ENCODE measurements at places on chromosomes 6 and 20.

GRCh38 chr6:33344701-33345697 is 27.5 kb upstream of the ZBTB22 start:
- DNase-seq: peak; percentile 72

- DNase-seq: no peak
These were observed 66.2 kb upstream of the PHACTR2 start for GRCh38 chr6:143611580-143611979.

DNA sequence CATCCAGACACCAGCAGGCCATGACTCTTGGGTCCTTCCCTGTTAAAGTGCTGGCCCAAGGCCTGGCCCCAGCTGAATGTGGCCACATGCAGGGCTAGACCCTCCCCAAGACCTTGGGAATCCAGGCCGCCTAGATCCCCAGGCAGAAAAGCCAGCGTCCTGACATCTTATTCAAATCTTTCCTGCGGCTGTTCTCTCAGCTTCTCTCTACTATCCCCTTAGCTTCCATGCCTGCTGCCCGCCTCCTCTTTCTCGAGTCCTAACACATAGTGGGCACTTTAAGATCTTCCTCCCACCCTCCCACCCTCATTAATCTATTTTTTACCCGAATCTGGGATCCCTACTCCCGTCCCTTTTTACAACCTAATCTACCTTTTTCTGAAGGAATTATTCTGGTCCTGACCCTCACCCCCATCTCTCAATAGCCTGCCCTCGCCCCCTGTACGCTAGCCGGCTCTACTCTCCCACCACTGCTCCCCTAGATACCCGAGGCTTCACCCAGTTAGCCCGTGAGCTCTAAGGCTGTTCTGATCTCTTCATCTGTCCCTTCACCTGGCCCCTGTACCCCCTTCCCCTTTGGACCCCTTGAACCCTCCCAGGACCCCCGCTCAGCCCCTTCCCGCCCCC is at the start of gene CCHCR1:
Gene CCHCR1 (minus strand): TSS at position 290 of the 627 bp plus-strand sequence. CDS start 202 bp downstream, at position 88.
- DNase-seq: no peak

- DNase-seq: no peak
These were observed 55.5 kb downstream of the PDE7B start for GRCh38 chr6:135906972-135907465.

GRCh38 chr20:48017509-48017908 is 232.2 kb upstream of the SULF2 start:
- no peak for DNase-seq

- no peak for DNase-seq
These were observed 128.2 kb upstream of the ADGRB3 start for GRCh38 chr6:68506911-68507310.

- DNase-seq: no peak
These were observed 406.2 kb upstream of the AGPAT4 start for GRCh38 chr6:161679980-161680538.

GRCh38 chr20:35436177-35436573 is 1.9 kb downstream of the GDF5 start:
- no peak for DNase-seq

DNA sequence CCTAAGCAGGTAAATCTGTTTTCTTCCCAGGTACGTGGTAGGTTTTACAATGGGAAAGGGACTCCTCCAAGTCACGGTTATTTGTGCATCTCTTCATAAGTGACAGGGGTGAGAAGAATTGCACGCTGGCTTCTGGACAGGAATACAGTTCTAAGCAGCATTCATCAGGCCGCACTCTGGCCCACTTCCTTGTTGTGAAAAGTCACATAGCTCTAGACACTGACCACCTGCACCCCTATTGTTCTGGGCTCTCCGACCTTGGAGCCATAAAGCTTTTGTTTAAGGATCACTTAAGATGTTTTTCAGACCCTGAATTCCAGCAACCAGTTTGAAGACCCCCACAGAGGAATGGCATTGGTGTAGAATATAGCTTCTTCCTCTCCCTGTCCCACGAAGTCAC is 31.4 kb downstream of the RAMACL start:
- no peak for DNase-seq

- DNase-seq: no peak
These were observed 20.5 kb downstream of the UBE2V1 start for GRCh38 chr20:50092436-50092835.

- DNase-seq: no peak
These were observed 491.0 kb downstream of the NKAIN2 start for GRCh38 chr6:124294574-124295200.

GRCh38 chr6:87139236-87139635 is 16.1 kb upstream of the ZNF292 start:
- peak; percentile 43 for DNase-seq

GRCh38 chr6:449057-449430 is 57.5 kb downstream of the IRF4 start:
- DNase-seq: no peak

- DNase-seq: no peak
These were observed 138.3 kb upstream of the CDYL start for GRCh38 chr6:4637691-4638433.

- DNase-seq: peak; percentile 22
These were observed at the start of gene PRSS35 for GRCh38 chr6:83511901-83512681. Gene PRSS35 (plus strand): TSS chr6:83512534. CDS start chr6:83523442, 10,908 bp downstream.

DNA sequence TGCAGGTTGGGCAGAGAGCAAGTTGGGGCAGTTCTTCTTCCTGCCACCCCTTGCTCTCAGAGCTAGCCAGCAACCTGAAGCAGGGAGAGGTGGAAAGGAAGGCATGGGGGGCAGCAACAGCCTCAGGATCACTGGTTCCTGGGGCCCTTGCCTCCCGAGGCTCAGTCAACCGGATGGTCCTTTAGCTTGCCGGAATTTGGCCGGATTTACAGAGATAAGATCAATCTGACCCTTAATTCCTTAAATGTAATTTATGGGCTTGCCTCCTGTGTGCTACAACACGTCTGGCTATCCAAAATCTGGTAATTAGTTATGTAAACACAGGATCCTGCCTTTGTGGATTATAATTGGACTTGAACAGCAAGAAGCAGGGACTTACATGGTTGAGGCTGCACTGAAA is 19.5 kb upstream of the TCP11 start:
- DNase-seq: no peak

GRCh38 chr6:26576929-26577719 is 19.6 kb upstream of the ABT1 start:
- peak; percentile 46 for DNase-seq

GRCh38 chr20:32515631-32516101 is 69.5 kb downstream of the NOL4L start:
- DNase-seq: no peak

GRCh38 chr20:33672426-33673113 is 1.7 kb downstream of the NECAB3 start:
- no peak for DNase-seq

GRCh38 chr6:70028926-70029325 is 162.6 kb downstream of the COL19A1 start:
- DNase-seq: no peak

GRCh38 chr6:37635319-37635718 is 62.4 kb downstream of the MDGA1 start:
- DNase-seq: no peak

- DNase-seq: no peak
These were observed 9.5 kb downstream of the NCR2 start for GRCh38 chr6:41344876-41345275.

GRCh38 chr6:21163110-21163837 is 430.3 kb upstream of the SOX4 start:
- DNase-seq: no peak

GRCh38 chr6:39228992-39229767 is at the start of gene KCNK5:
Gene KCNK5 (minus strand): TSS chr6:39229475. CDS start chr6:39229111, 364 bp downstream.
- peak; percentile 71 for DNase-seq

DNA sequence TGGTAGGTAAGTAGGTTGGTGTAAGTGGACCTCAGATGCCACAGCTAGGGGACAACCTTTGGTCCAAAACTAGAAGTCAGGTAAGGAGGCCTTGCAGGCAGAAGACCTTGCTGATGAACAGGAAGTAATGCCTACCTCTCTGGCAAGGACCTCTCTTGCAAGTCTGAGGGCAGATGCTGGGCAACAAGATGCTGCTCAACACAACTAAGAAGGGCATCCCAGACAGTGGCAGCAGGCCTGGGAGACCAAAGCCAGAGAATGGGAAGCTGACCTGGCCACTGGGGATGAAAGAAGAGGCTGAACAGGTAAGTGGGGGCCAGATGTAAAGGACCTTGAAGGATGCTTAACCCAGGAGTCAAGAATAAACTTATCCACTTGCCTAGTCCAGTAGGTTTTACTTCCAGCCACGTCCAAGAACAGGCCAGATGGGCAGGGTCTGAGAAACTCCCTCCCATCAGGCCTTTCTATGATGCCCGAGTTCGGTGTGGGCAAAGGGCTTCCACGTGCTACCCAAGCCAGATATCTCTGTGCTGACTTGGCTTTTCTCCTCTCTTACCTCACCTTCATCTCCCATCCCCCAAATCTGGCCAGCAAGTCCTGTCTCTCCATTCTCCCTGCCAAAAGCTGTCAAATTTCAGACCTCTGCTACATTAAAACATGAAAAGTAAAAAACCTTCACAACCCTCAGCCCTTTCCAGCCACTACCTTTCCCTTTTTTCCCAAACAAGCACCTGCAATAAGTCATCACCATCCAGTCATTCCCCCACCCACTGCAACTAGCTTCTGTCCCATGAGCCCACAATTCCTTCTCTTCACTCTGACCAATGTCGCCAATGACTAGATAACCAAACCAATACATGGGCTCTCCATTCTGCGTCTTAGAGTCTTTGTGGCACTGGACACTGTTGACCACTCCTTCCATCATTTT is 11.5 kb upstream of the PLCG1 start:
- no peak for DNase-seq

- DNase-seq: no peak
These were observed 21.0 kb downstream of the XRN2 start for GRCh38 chr20:21324126-21324525.

DNA sequence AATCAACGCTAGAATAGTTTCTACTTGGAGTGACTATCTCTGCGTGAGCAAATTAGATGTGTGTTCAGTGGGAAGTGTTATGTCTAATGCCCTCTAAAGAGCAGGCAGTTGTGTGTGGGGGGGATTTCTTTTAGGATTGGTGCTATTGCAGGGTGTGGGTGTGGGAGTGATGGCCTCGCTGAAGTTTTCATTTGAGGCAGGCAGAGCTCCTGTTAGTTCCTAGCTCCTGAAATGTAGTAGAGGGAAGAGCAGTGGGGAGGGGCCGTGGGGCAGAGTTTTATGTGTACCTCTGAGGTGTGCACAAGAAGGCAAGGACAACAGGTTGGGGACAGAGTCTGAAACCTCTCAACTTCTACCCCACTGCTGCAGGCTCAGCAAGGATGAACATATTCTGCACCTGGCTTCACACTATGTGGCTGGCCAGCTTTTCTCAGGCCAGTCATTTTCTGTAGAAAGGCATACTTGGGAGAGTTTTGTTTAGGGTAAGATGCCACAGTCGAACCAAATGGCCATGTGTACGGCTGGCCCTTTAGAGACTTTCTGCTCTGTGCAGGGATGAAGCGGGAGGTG is 229.2 kb upstream of the SUPT3H start:
- DNase-seq: peak; percentile 37

- no peak for DNase-seq
These were observed 105.0 kb downstream of the KLHL32 start for GRCh38 chr6:97029552-97029951.

DNA sequence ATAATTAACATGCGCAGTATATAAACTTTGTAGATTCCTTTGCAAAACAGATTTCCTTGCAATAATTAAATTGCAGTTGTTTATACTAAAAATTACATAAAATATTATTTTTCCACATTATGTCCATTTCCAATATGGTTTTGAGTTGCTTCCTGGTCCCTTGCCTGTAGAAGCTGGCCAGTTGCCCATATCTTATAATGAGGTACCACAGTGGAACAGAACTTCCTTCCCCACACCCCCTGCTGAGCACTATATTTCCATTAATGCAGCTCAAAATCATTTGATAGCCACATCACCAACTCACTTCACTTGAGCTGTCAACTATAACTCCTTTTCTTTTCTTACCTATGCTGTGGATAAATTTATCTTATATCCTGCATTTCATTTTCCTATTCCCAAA is 194.6 kb downstream of the DST start:
- DNase-seq: no peak

DNA sequence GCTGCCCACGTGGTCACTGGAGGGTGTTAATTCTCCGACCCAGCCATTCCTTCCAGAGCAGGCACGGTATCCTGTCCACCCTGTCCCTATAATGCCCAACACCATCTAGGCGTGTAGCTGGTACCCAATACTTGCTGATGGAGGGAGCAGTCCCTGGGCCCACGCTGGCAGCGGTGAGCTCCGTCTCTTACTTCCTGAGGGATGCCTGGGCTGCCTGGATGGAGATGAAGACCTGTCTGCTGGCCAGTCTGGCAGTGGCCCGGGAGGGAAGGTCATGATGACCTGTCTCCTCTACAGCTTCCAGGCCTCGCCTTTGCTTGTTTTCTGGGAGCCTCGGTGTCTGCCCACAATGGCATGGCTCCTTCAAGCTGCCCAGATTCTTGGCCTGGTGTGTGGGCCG is 297.9 kb upstream of the SUPT3H start:
- DNase-seq: no peak

Measured in SW480 (cell line).